ENCODE measurements at places on chromosomes 16 and 17. TPM values are rescaled to one million over a fixed set of nuclear protein-coding genes. Genes with fewer than 3 reads are reported as not detected.

- no peak for DNase-seq
Measured at GRCh38 chr16:30085247-30085646, 6.5 kb downstream of the TBX6 start.

GRCh38 chr17:37488607-37489196, 989 bp upstream of the DUSP14 start:
- DNase-seq, result no peak

DNA sequence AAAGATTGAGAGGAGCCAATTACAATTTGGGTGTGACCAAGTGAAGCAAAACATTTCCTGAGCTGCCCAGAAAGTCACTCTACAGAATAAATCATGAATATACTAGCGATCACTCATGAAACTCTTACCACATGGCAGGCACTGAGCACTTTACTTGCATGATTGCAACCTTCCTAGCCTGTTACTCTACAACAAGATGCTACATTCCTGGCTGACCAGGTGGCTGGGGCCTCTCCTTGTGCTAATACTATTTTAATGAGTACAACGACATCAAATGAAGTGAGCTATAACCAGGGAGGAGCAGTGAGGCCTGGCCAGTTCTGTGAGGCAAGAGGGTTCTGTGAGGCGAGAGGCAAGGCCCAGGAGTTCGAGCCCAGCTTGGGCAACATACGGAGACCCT, 75.2 kb downstream of the CPPED1 start:
- no peak for DNase-seq

DNA sequence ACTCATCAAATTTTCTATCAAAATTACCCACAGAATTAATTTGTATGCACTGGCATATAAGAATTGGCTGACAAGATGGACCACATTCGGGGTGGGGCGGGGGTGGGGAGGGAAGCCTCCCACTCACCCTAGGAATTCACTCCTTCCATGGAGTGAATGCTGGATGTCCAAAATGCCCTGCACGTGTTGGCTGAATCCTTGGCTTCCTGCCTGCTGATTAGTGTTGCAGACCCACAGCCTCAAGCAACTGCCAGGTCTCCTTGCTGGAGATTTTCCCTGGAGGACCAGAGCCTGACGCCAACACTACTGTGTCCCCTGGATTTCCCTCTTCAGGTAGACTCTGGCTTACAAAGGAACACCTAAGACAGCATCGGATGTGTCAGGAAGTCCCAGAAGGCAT, 575.7 kb upstream of the CDH11 start:
- no peak for DNase-seq

DNA sequence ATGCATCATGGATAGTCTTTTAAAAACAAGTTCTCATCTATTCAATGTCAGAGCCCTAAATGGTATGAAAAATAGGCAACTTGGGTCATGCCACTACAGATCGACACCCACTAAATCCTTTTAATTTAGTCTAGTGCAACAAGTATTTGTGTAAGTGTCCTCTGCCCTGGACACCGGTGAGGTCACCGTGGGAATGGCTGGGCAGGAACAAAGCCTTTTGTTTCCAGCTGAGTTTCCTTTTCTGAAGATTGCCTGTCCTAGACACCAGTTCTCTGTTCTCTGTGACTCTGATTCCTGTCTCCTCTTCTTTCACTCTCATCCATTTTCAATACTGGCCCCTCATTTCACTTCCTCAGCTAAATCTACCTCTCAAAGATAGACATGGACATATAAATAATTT, 446.5 kb downstream of the MAF start:
- no peak for DNase-seq

- DNase-seq, result no peak
Measured at GRCh38 chr16:23670137-23670776, 8.4 kb upstream of the PLK1 start.

GRCh38 chr16:88570691-88571092, 489 bp downstream of the ZC3H18 start:
- no peak for DNase-seq

DNA sequence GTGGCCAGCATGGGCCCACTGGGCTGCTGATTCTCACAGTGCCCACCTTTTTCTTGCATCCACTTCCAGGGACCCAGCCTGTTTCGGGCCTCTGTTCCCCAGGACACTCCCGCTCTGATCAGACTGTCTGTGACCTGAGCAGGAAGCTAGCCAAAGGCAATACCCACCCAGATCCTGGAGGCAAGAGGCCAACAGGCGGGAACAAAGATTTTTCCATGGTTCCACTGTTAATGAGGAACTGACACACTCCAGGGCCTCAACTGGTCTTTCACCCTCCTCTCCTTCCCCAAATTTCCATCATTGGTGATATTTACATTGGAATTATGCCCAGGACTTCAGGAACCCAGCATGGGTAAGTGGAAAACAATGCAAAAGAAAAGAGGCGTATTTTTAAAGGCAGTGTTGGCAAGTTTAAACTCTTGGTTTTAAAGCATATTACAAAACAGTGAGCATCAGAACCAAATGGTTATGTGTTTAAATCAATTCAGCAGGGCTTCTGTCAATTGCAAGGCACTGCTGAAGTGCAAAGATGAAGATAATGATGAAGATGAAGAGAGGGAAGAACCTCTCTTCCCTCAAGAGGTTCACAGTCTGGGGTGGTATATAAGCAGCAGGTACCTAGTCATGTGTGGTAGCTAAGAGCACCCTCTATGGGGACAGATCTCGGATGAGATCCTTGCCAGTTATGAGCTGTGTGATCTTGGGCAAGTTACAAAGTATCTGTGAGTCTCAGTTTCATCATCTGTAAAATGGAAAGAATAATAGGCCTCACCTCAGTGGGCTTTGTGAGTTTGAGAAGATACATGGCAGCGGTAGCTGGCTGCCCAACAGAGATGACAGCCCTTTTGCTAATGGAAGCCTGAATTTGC, 14.4 kb upstream of the ATP2A3 start:
- no peak for DNase-seq

DNA sequence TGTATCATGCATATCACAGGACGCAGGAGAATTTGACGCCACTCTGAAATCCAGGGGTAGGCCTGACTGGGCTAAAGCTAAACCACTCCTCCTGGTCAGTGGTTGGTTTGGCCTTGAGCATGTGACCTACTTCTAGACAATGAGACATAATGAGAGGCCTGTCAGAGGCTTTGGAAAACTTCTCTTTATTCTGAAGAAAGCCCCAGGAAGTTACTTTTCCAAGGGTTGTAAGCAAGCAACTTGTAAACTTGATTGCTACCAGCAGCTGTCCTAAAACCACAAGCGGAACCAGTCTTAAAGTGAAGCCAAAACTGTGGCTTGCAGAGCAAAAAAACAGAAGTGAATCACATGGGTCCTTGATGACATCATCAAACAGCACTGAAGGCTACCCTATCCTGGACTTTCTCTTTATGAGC, 138.2 kb upstream of the COX10 start:
- no peak for DNase-seq

GRCh38 chr17:62178579-62178978, 113.5 kb upstream of the MED13 start:
- DNase-seq, result no peak

DNA sequence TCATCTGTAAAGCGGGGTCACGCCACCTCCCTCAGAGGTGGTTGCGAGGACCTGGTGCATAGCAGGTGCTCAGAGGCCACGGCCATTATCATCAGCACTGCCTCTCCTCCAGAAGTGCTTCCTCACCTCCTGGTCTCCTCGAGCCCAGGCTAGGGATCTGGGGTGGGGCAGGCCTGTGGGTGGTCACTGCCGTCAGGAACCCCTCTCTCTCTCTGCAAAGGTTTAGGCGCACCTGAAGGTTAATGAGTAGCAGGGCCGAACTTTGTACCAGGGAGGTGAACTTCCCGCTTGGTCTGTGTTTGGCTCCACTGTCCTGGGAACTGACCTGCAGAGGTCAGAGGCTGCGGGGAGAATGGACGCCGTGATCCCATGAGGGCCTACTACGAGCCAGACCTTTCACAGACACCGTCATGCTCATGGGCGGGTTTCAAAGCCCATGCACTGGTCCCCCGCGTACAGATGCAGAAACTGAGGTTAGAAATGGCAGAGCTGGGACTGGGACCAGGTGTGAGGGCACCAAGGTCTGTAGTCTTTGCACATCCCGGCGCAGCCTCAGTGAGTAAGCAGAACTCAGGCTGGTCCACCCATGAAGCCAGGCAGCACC, 13.8 kb downstream of the JUP start:
- no peak for DNase-seq

GRCh38 chr17:57551321-57552079, 193.6 kb downstream of the CCDC182 start:
- no peak for DNase-seq

DNA sequence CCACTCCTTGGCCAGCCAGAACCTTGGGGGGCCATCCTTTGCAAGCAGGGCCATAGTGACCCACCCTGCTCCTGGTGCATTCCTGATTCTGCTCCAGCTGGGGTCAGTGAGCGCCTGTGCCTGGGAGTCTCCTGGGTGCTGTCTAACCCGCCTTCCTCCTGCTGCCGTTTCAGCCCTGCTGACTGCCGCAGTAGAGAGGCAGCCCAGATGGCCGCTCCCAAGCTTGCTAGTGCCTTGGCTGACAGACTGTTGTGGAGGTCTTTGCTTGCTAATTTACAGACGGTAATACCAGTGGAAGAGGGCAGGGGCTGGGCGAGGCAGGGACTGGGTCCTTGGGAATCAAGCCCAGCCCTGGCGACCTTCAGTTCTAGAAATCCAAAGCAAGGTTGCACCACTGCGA, 99.6 kb downstream of the SOCS1 start:
- no peak for DNase-seq

- DNase-seq, result no peak
Measured at GRCh38 chr16:70691223-70692129, 5.6 kb upstream of the MTSS2 start.

DNA sequence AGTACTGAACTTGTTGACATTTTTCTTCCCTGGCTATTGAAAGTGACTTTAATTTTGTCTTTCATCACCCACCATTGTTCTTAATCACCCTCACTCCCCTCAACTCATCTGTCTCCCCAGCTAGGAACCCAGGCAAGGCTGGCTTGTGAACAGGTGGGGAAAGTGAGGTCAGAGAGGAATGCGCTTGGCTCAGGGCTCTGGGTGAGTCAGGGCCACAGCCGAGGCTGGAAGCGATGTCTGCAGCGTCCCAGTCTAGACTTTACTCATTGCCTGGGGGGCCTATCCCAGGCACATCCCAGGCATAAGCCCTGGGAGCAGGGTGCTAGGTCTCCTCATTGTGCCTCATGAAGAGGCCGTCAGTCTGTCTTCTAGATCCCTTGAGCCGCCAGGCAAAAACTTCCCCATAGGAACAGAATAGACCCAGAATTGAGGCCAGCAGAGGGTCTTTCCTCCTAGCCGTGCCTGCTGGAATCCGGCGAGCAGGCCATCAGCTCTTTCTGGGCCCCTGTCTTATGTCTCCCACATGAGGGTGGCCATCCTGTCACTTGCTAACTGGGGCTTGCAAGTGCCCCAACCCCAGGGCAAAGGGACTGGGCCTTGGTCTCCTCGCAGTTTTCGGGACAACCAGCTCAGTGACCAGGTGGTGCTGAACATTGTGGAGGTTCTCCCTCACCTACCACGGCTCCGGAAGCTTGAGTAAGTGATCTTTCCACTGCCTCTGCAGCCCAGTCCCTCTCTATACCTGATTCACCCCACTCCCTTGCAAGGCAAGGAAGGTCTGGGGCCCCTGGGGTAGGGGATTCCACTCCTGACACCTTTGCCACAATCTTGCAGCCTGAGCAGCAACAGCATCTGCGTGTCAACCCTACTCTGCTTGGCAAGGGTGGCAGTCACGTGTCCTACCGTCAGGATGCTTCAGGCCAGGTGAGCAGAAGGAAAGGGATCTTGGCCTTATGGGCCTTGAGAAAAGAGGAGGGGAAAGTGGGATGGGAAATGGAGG, 40.1 kb downstream of the NLRC5 start:
- no peak for DNase-seq

DNA sequence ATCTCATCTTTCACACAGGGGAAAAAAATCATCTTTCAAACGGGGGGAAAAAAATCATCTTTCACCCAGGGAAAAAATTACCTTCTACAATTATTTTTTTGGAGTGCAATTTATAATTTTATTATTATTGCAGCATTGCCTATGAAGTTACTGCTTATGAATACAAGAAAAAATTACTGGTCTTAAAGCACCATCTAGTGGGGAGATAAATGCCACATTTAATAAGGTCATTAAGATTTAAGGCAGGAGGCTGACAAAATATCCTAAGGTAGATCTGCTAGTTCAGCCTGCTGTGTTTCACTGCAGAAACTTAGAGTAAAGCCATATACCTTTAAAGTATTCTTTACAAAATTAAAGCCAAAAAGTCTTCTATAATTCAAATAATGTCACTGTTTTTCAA, 13.7 kb downstream of the SHCBP1 start:
- DNase-seq, result no peak

DNA sequence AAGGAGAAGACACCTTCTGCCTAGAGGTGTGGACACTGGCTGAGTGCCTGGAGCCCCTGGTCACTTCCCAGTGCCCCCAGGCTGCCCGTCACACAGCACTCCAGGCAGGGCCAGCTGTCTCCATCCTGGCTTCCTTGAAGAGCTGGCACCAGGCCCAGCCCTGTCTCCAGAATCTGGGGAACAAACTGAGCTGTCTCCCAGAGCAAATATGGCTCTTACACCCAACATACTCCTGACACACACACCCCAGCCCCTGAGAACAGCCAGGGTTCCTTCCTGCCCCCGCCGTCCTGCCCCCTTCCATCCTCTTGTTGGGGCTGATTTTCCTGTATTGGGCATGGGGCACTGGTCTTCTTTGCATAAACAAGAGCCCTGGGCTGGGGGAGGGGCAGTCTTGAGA, 9.1 kb downstream of the NHERF1 start:
- DNase-seq, result no peak

DNA sequence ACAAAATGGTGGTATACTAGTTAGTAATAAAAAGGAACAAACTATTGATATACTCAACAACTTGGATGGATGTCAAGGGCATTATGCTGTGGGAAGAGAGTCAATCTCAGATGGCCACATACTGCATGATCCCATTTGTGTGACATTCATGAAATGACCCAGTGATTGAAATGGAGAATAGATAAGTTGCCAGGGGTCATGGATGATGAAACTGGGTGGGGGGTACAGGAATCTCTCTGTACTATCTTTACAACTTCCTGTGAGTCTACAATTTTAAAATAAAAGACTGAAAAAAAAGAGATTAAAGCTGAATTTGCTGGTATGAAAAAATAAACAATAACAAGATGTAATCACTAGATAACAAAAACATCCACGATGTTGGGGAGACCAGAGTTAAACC, 70.5 kb upstream of the CDYL2 start:
- no peak for DNase-seq

SIRT7 gene
- 29.9 TPM for total RNA-seq

FN3K gene
- total RNA-seq, result 30.3 TPM

TRPV3 gene
- total RNA-seq, result 3.4 TPM

SLC12A3 gene
- total RNA-seq, result 4.2 TPM

PLLP gene
- 4.9 TPM for total RNA-seq
